Stimulated activated CD4-positive, alpha-beta T cell treated with anti-CD3 and anti-CD28 coated beads, Interleukin-4, amount 100 ng/mL, for 1 hour (primary cell): ENCODE measurements at places on chromosomes 2 and 18.

DNA sequence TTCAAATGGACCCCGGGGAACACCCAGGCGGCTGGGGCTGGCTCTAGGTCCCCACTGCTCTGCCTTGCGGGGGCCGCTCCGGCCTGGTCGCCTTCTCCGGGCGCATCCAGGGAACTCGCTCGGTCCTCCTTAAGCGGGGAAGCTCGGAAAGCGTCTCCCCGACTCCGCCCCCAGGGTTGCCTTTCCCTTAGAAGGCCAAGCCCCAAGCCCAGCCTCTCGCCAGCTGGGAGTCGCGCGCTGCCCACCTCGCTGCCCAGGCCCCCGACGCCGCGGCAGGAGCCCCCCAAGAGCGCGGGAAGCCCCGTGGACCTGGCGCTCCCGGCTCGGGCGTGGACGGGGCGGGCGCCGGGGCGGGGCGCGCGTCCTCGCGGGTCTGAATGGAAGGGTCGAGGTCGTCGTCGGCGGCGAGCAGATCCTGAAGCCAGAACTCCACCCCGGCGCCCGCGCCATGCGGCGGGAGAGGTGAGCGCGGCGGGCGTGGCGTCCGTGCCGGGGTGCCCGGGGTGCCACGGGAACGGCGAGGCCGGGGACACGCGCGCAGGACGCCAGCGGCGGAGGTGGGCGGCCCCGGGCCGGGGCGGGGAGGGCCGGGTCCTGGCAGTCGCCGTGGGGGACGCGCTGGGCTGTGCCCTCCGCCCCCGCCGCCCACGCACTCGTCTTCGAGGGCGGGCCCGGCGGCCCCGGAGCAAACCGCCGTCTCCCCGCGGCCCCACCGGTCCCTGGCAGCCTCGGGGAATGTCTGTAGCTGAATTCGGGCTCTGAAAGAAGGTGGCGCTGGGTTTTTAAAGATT, at the start of gene BOK:
BOK (plus strand) TSS at position 214 of the 791 bp plus-strand sequence. CDS start 739 bp downstream, outside the sequence.
- DNase-seq = peak; percentile 20

GRCh38 chr2:64008434-64009009, 10.7 kb downstream of the VPS54 start:
- DNase-seq = no peak

- peak; percentile 31 for DNase-seq
Measured at GRCh38 chr2:112881217-112881985, 29.6 kb upstream of the IL37 start.

GRCh38 chr2:224004105-224004695, 34.9 kb downstream of the SERPINE2 start:
- no peak for DNase-seq

- DNase-seq = no peak
Measured at GRCh38 chr2:3805201-3805939, 102.0 kb downstream of the DCDC2C start.

DNA sequence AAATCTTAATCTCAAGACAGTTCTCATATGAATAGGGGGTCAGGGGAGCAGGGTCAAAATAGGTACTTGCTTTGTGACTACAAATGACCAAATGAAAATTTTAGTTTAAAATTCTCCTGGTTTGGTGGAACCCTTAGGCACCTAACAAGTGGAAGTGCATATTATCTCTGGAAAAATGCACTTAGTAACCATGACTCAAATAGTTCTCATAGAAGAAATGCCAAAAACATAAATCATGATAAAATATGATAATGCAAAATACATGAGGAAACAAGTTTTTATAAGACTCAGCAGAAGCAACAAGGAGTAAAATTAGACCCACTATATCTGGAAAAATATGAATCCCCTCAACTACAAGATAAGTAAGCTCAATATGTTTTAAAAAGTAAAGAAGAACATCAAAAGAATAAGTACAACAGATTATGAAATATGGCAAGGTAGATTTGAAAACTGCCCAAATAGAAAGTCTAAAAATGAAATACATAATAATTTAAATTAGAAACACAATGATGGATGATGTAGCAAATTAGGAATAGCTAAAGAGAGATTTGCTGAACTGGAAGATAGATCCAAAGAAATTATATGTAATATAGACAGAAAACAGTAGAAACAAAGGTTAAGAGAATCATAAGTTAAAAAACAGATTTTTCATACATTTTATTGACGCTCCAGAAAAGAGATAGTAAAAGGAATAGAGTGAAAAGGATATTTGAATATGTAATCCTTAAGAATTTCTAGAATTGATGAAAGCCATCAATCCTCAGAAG, 308.3 kb downstream of the SETBP1 start:
- no peak for DNase-seq

- no peak for DNase-seq
Measured at GRCh38 chr2:168667156-168667555, 135.3 kb upstream of the NOSTRIN start.

DNA sequence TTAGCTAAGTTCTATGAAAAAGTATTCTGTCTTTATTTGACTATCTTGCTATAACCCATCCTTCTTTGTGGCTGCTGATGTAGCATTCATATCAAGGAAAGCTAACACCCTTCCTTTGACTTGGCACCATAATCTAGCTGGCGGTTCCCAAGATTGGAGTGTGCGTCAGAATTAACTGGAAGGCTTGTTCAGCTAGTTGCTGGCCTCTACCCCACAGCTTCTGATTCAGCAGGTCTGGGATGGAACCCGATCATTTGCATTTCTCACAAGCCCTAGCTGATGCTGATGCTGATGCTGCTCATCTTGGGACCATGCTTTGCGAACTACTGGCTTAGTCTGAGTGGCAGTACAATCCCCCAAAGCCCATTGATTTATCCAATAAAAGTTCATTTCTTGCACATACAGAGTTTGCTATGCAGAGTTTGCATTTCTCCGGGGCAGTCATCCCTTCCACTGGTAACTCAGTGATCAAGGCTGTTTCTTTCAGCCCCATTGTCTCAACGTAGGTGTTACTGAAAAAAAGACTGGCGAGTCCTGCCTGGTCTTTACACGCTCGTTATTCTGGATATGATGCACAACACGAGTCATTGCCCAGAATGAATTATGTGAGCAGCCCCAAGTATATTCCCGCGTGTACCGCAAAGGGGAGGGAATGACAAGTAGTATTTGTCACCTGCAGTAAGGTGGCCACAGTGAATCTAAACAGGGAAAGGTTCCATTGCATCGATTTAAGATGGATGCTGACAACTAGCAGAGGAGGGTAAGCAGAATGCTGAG, 96.5 kb downstream of the ZNF532 start:
- DNase-seq = no peak

DNA sequence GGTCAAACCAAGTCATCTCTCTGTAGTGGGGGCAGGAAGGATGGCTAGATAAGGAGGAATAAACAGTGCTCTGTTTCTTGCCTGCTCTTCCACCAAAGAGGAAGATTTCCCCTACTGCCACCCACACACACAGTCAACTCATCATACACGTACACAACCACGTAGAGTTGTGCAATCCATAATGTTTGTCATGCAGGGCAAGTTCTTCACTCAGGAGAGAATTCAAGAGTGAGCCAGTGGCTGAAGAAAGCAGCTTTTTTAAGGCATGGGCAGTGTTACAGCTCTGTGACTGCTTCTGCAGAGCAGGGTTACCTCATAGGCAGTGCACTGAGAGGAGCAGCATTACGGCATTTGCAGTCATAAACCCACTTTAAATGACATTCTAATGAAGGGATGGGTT, 283.0 kb downstream of the RND3 start:
- no peak for DNase-seq

- DNase-seq = no peak
Measured at GRCh38 chr2:6211236-6211635, 519.1 kb downstream of the SOX11 start.

GRCh38 chr2:227703280-227703732, 14.5 kb downstream of the SLC19A3 start:
- no peak for DNase-seq

DNA sequence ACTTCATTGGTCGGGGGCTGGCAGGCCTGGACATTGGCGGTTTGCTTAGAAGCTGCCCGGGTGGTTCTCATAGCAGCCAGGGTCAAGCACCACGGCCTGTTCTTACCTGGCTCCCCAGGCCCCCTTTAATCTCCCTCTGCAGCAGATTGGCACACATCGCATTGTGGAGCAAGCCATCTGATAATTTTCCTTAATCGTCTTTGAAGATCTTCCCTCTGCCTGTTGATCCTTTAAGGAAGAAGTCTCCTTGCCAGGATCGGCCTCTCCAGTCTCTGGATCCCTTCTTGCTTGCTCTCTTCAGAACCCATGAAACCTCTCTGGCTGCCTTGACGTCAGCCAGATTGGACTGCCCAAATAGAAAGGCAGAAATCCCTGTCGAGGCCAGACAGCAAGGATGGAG, 75.8 kb downstream of the NEDD4L start:
- DNase-seq = no peak

- DNase-seq = no peak
Measured at GRCh38 chr2:26900831-26901321, 52.9 kb downstream of the DPYSL5 start.

GRCh38 chr2:18611604-18612003, 22.2 kb upstream of the NT5C1B start:
- no peak for DNase-seq

GRCh38 chr2:58521803-58522554, 280.9 kb upstream of the FANCL start:
- no peak for DNase-seq

- DNase-seq = no peak
Measured at GRCh38 chr2:230347659-230348305, 20.8 kb downstream of the SP140L start.

GRCh38 chr2:144083211-144083610, 436.7 kb downstream of the ZEB2 start:
- no peak for DNase-seq

- DNase-seq = no peak
Measured at GRCh38 chr2:113892004-113892710, 2.3 kb downstream of the ACTR3 start.

DNA sequence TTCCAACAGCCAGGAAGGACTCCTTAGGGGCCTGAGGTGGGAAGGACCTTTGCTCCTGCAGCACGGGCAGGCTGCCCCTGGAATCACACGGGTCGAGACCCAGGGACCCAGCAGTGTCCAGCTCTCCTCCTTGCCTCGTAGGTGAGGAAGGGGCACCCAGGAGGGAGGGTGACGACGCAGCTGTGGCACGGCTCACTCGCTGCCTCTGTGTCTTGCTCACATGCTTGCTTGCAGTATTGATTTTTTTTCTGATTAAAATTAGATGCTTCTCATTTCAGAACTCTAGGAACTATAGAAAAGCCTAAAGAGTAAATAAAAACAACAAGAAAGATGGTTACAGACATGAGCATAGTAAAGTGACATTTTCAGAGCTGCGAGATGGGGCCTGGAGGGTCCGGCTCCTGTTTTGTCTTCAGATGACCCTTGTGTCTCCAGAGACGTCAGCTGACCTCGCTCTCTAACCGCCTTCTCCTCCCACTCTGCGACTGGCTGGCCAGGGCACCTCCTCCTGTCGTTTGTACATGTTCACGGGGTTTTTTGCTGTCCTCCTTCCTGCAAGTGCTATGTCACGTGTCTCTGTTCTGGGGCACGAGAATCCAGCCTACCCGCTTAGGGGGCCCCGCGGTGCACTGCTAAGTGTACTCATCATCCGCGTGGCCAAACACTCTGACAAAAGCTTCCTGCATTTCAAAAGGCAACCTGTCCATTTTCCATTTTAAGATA, 65.7 kb upstream of the ZNF236 start:
- no peak for DNase-seq

DNA sequence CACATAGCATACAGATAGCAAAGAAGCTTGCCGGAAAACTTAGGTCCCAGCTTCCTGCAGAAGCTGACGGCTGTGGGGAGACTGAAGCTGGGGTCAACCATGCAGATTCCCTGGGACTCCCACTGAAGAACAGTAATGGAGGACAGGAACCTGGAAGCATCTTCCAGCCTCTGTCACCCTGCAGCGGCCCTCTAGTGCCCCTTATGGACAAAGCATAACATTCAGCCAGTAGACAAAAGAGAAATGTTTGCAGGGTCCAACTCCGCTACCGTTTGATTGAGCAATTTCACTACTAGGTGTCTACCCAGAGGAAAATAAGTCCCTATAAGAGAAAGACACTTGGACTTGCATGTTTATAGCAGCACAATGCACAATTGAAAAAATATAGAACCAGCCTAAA, 460.6 kb downstream of the CNTNAP5 start:
- DNase-seq = no peak

DNA sequence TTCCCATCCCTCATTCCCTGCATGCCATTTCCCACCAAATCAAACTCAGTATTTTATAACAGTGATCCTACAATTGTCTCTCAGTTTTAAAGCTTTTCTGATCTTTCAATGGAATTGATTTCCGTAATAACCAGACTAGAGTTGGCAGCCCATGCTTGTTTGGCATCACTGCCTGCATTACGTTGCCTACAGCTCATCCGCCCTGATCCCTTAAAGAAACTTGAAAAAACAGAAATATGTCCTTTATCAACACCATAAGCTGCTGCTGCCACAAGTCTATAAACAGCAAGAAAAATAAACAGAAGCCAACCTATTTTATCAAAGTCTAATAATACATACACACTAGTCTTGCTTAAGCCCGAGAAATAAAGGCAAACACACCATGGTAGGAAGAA, 331.0 kb downstream of the METTL4 start:
- DNase-seq = no peak

GRCh38 chr2:191899410-191899809, 52.5 kb upstream of the CAVIN2 start:
- no peak for DNase-seq

GRCh38 chr2:12448846-12449505, 267.8 kb upstream of the TRIB2 start:
- DNase-seq = no peak

DNA sequence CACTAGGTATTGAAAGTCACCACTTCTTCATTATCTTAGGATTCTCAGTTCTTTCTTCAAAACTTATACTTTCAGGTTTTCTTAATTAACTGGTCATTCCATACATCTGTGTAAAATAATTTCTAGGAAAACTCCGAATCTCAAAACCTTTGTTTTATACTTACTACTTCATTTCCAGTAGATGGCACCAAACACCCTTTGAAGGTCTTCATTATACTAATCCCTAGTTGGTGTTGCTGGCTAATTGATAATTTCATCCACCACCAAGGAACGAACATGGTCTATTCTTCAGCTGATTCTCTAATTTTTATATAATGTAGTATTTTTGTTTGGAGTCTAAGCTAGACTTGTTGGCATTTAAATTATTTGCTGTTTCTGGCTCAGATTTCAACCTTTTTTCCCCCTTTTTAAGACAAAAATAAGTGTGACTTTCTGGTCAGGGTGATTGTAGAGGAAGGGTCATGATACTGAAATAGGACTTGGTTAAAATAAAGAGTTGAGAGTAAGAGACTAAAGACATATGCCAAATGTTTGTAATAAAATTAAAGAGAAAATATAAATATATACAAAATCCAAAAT, 2.8 kb upstream of the MXD1 start:
- no peak for DNase-seq
